ENCODE measurements at places on chromosomes 2 and 18.

DNA sequence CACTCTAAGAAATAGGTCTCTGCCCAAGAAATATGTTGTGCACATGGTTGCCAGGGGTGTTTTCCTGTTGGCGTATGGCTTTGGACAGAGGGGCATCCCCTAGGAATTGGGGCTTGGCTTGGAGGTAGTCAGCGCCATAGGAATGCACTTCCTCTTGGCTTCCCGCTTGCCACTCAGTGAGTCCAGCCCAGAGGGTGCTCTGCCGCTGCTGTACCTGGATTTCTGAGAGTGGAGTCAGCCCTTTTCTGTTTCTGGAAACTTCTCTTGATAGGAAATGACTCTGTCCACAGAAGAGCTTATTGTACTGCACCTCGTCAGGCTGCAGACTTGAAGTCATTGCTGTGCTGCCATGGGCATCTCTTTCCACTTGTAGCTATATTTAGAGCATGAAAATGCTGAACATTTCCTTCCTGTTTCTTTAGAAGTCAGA, 116.7 kb upstream of the MGAT5 start:
- DNase-seq: no peak

DNA sequence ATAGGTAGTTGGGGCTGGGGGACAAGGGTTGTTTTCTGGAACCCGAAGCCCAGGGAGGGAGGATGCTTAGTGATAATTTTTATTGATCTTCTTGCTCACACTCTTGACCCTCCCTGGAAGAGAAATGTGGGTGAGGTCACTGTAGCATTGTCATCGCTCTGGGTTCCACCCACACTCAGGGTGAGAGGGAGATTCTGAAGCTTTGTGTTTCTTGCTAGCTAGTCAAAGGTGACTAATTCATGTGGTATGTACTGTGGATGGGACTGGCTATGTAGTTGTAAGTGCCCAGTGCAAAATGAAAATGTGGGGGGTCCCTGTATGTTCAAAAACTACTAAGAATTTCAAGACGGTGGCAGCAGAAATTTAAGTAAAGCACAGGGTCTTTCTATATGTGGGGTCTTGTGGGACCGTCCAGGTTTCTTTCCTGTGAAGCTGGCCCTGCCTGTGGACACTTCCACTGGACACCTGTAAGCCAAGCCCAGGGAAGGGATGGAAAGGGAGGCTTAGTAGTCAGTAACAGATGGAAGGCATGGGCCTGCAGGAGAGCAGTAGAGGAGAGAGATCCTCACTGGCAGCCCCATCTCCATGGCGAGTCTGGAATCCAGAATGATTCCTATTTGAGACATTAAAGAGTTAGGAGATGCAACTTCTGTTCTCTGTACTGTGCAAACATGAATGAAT, 35.0 kb downstream of the TSN start:
- DNase-seq: peak; percentile 92

GRCh38 chr18:13703899-13704298, 22.5 kb downstream of the FAM210A start:
- DNase-seq: no peak

DNA sequence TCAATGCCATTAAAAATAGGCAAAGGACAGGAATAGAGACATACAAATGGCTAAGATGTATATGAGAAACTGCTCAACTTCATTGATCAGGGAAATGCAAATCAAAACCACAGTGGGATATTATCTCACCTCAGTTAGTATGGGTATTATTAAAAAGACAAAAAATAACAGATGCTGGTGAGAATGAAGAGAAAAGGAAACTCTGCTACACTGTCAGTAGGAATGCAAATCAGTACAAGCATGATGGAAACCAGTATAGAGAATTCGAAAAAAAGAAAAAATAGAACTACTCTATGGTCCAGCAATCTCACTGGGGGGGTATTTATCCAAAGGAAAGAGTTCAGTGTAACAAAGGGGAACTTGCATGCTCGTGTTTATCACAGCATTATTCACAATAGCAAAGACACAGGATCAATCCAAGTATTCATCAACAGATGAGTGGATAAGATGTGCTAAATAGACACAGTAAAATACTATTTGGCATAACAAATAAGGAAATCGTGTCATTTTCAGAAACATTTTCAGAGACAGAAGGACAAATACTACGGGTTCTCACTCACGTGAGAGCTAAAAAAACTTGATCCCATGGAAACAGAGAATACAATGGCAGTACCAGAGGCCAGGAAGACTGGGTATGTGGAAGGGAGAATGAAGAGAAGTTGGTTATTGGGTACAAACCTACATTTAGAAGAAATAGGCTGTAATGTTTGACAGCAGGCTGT, 60.6 kb downstream of the CCDC74A start:
- no peak for DNase-seq

- no peak for DNase-seq
Measured at GRCh38 chr18:35215026-35215425, 25.8 kb upstream of the ZNF397 start.

DNA sequence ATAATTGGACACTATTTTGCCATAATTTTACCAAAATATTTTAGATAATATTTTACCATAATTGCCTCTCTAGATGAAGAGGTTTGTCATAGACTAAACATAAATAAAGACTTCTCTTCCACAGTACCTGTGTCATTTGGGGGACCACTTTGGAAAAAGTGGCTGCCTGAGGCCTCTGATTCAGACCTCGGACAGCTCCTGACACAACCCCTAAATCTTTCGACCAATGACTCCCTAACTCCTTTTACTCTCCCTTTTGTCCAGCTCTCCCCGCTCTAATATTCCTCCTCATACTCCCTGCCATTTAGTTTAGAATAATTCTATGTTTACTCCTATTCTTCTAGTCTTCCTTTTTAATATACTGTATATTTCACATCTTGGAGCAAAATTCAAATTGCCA, 36.0 kb upstream of the UBE2E3 start:
- no peak for DNase-seq

DNA sequence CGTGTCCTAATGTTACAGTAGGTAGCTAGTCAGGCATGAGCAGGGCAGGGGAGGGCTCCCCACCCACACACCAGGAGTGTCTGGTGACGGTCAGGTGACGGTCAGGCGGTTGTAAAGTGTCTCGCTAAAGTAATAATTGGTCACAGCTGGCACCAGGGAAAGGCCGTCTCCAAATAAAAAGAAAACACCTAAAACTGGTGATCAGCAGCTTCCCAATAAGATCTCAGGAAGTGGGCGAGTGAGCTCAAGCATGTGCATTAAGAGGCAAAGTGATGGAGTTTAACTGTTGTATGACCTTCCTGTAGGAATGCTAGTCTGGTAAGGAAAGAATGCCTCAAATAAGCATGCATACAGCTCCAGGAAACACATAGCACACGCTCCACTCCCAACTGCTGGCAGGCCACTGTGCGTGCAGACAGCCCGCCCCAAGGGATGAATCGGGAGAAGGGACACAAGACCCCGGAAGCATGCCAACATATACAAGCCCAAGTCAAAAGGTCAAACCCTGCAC, 177.1 kb downstream of the RNF144A start:
- no peak for DNase-seq

GRCh38 chr2:210445116-210445707, 31.3 kb downstream of the LANCL1 start:
- DNase-seq: peak; percentile 33

- DNase-seq: no peak
Measured at GRCh38 chr2:55459714-55460274, 40.1 kb upstream of the CCDC88A start.

- no peak for DNase-seq
Measured at GRCh38 chr18:22510697-22511096, 93.0 kb upstream of the CTAGE1 start.

DNA sequence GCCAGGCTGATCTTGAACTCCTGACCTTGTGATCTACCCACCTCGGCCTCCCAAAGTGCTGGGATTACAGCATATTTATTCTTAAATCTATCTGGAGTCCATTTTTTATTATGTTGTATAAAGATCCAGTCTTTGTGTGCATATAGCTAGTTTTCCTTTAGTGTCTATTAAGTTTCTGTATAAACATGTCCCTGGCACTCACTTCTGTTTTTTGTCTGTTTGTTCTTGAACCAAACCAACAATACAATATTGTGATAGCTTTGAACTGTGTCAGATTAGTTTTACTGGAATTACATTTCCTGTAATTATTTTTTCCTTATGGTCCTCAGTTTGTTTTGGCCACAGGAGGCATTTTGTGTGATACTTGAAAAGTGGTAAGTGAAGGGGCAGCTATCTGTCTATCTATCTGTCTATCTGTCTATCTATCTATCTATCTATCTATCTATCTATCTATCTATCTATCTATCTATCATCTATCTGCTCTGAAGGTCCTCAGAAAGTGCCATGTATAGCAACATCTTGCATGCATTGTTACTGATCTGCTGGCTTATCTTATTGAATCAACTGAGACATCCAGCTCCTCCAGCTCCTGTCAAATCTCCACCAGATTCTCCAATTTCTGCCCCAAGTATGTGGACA, 70.9 kb upstream of the ACVR1 start:
- no peak for DNase-seq

DNA sequence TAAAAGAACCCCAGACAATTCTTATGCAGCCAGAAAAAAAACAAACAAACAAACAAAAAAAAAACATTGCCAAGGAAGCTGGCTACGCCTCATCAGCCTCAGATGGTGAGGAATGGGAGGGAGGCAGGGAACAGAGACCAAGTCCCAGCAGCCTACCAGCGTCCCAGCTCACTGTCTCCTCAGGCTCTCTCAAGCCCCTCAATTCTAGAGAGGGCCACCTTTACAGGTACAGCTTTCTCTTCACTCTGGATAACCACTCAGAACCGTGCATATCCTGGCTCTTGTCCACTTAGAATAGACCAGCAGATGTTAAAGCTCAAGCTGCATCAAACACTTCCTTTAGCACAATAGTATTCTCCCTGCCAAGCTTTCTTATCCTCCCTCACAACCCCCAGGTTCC, 263.1 kb upstream of the CHAC2 start:
- no peak for DNase-seq

GRCh38 chr2:227503433-227504406, 31.8 kb downstream of the AGFG1 start:
- DNase-seq: peak; percentile 36

- no peak for DNase-seq
Measured at GRCh38 chr2:128284037-128284441, 34.6 kb downstream of the HS6ST1 start.

DNA sequence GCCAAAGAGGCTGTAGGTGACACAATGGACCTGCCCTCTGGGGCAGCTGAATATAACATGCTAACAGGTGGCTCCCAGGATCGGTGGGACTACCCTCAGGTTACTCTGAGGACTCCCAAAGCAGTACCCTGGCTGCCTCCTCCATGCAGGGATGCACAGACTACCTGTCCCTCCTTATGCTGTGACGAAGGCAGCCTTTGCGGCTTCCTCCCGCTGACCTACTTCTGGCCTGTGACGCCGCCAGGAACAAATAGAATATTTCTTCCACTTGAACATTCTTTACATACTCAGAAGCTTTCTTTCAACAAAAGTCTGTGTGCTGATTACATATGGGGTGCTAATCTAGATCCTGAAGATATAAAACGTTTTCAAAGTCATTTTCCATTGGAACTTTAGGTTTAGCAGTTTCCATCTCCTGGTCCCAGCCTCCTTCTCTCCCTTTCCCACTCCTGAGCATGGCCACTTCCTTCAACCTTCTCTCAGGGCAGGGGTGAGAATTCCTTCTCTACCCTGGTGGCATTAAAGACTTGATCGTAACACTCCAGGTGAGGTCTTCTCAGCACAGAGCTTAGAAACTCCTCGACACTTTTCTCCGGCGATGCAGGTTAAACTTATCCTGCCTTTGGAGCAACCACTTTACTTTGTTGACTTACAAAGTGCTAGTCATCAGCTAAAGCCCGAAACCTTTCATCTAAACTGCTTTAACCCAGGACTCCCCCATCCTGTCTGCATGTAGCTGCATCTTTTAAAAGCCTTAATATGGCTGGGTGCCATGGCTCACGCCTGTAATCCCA, 58.9 kb upstream of the STK17B start:
- no peak for DNase-seq

DNA sequence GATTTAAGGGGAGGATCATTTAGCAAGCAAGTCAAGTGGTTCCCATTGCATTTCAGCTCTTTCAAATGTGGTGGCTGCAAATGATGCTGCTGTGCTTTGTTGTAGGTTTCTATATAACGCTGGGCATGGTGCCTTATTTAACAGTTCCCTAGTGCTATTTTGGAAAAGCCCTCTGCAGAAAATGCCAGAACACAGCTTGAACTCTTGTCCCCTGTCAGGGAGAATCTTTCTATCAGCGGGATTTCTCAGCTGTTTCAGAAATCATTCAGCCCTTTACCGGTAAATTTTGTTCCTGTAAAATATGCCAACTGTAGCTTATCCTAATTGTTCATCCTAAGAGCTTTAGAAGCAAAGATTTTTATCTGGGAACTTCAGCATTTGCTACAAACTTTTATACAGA, 77.8 kb upstream of the DTNA start:
- no peak for DNase-seq

GRCh38 chr2:209687323-209687969, 84.2 kb upstream of the UNC80 start:
- DNase-seq: no peak

- DNase-seq: no peak
Measured at GRCh38 chr18:22302144-22302543, 115.6 kb downstream of the CTAGE1 start.

DNA sequence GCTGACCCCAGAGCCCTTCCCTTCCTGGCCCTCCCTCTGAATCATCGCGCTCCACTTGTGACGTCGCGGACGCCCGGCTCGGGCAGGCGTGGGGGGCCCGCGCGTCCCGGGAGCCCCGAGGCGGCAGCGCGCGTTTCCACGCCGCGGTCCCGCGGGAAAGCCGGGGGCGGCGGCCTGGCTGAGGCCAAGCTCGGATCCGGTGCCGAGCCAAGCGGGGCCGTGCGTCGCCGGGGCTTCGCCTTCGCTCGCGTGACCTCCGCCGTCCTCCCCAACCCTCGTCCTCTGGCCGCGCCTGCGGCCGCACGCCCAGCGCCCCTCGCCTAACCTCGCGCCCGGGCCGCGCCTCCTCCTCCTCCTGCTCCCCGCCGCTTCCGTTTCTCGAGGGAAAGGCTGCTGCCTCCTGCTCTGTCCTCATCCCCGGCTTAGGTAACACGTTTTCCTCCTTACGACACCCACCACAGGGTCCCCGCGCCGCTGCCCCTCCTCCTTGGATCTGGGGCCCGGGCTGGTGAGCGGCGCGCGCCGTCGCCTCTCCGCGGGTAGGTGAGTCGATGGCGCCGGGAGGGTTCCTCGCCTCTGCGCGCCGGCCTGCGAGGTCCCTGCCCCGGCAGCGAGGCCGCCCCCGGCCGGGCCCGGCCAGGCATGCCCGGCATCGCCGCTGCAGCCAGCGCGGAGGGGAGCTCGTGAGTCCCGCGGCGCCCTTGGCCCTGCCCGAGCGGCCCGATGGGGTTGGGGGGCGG, at the start of gene INPP1:
TSS of gene INPP1 (plus strand) at position 54 of the 740 bp plus-strand sequence. CDS start 16,514 bp downstream, outside the sequence.
- DNase-seq: peak; percentile 58

Measured in SW480 (cell line).